Lower lobe of right lung (tissue), 2 donors: ENCODE measurements at places on chromosomes 1 and 21. TPM values are rescaled to one million over a fixed set of nuclear protein-coding genes. Genes with fewer than 3 reads are reported as not detected.

UBL4B gene
- total RNA-seq: not detected

FAM78B gene
- 0.95 TPM for total RNA-seq

KPNA6 gene
- 57.1 TPM for total RNA-seq

CRP gene
- not detected for total RNA-seq

HEATR1 gene
- 24.4 TPM for total RNA-seq

RNU1-3 gene
- total RNA-seq: 6,803 TPM

PAQR6 gene
- 2.3 TPM for total RNA-seq

BCL2L15 gene
- total RNA-seq: 1.3 TPM

CAMK2N1 gene
- total RNA-seq: 43.0 TPM

- no peak for DNase-seq
Observed at GRCh38 chr1:245645894-245646293, 491.1 kb downstream of the KIF26B start.

DNA sequence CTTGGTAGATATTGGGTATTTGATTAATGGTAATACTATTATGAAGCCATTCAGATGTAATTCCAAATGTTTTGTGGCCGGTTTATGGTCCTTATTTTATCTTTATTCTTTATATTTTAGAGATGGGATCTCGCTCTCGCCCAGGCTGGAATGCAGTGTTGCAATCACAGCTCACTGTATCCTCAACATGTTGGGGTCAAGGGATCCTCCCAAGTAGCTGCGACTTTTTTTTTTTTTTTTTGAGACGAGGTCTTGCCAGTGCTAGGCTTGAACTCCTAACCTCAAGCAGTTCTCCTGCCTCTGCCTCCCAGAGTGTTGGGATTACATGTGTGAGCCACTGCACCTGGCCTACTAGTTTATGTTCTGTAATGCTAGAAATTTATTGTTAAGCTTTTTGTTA is 4.7 kb downstream of the DDI2 start:
- DNase-seq: no peak

- no peak for DNase-seq
Observed at GRCh38 chr1:22870201-22870871, 102.3 kb downstream of the LACTBL1 start.
